ENCODE measurements at places on chromosomes 7 and 10.
A peak's percentile ranks its signal among the peaks of the same experiment; 100 is the strongest.

GRCh38 chr7:20998309-20998708, 211.6 kb upstream of the SP8 start:
- DNase-seq = no peak

GRCh38 chr7:121420976-121421375, 24.9 kb upstream of the FAM3C start:
- DNase-seq = no peak

GRCh38 chr7:132742189-132742612, 165.9 kb upstream of the PLXNA4 start:
- DNase-seq = peak; percentile 35

- DNase-seq = no peak
Observed at GRCh38 chr10:117257721-117258120, 16.8 kb downstream of the SLC18A2 start.

- peak; percentile 19 for DNase-seq
Observed at GRCh38 chr7:154744256-154744860, 258.6 kb downstream of the PAXIP1 start.

DNA sequence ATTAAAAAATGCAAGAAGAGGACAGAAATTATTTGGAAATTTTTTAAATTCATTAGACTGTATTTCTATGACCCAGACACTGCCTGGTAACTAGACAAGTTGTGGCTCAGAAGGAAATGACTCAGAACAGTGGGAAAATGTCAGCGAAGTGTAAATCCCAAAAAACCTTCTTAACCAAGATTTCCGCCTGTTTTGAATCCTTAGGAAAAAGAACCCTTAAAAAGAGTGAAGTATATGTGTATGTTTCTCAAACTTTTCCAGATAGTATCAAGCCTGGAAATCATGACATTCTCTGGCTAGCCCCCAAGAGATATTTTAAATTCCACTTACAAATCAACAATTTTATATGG, 42.7 kb upstream of the PLXNA4 start:
- DNase-seq = no peak

DNA sequence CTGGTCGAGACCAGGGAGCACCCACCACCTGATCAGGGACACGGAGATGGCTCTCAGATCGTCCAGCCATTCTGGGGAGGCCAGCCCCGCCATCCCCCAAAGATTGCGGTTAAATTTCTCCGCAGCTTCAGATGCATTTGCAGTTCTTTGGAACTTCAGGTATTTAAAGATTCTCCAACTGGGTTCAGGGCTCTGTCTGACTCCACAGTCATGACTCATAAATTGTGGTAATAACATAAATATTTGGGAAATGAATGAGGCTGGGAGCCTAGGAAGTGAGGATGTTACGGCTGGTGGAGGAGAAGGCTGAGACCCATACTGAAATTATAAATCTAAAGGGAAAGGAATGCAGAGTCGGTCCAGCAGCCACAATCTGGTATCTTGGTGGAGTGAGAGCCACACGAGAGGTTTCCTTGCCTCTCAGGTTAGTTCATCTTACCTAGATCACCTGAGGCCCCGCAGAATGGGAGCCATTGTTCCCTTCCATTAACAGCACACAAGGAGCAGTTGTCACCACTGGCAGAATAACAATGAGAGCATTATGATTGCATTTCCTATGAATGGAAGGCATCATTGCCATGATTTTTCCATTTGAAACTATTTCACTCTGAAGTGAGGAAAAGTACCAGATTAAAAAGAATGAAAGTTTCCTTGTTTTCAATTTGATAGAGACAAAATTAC, 26.7 kb upstream of the DNAJB6 start:
- peak; percentile 90 for DNase-seq

DNA sequence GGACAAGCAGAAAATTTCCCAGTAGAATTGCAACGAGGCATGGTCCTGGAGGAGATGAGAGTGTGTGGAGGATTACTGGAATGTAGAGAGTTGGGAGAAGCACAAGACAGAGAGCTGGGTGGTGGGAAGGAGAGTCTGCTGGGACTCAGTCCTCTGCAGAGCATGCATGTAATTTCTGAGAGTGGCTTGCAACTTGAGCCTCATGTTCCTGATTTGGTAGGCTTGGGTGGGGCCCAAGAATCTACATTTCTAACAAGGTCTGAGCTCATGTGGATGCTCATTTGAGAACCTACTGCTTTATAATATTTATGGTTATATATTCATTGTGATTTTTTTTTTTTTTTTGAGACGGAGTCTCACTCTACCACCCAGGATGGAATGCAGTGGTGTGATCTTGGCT, 317.9 kb upstream of the COBL start:
- no peak for DNase-seq

GRCh38 chr7:35735396-35735795, 40.5 kb upstream of the HERPUD2 start:
- no peak for DNase-seq

DNA sequence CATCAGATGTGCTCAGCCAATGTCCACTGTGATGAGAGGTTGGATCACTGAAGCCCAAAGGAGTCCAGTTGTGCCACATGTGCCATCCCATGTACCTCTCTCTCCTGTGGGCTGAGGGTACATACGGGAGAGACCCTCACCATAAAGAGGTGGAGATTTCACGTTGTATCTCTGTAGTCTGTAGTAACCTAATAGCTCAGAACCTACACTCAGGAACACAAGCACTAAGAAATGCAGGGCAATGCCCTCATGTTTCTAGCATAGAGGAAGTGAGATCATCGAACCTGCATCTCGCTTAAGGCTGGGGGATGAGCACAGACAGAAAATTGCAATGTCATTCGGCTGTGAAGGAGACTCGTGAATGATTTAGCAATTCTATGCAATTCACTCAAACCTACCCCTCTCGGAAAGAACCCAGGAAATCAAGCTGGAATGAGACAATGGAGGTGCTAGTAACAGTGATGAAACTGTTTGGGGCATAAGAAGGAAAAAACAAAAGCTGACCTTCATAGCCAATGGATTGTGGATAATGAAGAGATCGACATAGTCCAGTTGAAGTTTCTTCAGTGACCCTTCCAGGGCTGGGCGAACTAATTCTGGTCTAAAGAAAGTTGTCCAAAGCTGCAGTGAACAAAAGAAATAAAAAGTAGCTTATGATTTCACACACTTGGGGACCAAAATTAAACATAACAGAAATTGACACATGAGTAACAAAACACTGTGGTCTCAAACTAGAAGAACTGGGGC, 80.3 kb upstream of the UCN3 start:
- peak; percentile 27 for DNase-seq

DNA sequence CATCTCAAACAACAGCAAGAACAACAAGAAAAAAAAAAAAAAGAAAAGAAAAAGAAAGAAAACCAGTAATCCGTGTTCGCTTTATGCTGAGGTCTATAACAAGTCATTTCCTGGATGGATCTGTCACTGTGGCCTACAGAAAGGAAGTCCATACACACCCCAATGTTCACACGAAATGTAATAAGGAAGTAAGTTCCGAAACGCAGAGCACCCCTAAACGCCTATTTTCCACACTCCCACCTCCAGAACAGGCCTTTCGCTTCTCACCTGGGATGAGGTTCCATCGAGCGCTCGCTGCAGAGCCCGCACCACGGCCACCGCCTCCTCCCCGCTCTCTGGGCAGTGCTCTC, 735 bp downstream of the ZNF394 start:
- no peak for DNase-seq

DNA sequence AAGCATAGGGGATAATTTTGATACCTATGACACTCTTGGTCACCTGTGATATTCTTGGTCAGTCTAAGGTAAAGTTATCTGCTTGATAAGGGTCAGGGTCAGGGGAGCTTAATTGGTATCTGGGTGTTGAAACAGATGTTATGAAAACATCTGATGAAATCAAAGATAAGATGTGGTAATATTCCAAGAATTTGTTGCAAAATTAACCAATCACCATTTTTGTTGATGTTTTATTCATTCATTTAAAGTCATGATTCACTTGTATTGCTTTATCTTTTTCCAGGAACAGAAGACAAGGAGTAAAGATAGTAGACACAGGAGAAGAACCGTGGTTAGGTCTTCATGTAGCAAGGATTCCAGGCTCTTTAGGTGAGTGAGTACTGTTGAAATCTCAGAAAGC, 103.1 kb downstream of the SEMA3C start:
- DNase-seq = no peak

GRCh38 chr7:158282461-158283001, 305.1 kb downstream of the PTPRN2 start:
- no peak for DNase-seq

- DNase-seq = no peak
Observed at GRCh38 chr7:42575171-42575570, 336.7 kb downstream of the C7orf25 start.
